NCI-H1417 treated with DMSO at 0.1 percent for 48 hours (cell line): ENCODE measurements at places on chromosomes 2 and 18.

DNA sequence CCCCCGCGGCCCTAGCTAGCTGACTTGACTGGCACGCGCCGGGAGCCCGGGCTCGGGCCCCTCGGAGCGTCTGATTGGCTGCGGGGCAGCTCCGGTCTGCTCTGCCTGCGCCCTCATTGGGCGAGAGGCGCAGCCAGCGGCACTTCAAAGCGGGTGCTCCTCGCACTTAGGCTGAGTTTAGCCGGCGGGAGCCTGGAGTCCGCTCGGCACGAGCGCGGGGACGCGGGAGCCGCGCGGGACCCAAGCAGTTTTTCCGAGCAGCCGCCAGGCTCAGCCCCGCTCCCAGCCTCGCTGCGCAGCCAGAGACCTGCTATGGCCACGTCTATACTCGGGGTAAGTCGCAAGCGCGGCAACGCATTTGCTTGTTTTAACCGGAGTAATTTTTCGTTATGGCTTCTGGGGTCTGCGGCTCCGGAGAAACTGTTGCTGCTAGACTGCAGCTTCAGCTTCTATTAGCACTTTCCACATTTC is at the start of gene SP9:
Gene SP9, plus strand, starts transcription at position 174 of the 471 bp plus-strand sequence. Its CDS starts 139 bp downstream, at position 313.
- no peak for DNase-seq

- DNase-seq, result no peak
Observed at GRCh38 chr2:11658208-11659114, 11.5 kb downstream of the NTSR2 start.

- DNase-seq, result no peak
Observed at GRCh38 chr2:23803965-23804542, 122.9 kb downstream of the ATAD2B start.

DNA sequence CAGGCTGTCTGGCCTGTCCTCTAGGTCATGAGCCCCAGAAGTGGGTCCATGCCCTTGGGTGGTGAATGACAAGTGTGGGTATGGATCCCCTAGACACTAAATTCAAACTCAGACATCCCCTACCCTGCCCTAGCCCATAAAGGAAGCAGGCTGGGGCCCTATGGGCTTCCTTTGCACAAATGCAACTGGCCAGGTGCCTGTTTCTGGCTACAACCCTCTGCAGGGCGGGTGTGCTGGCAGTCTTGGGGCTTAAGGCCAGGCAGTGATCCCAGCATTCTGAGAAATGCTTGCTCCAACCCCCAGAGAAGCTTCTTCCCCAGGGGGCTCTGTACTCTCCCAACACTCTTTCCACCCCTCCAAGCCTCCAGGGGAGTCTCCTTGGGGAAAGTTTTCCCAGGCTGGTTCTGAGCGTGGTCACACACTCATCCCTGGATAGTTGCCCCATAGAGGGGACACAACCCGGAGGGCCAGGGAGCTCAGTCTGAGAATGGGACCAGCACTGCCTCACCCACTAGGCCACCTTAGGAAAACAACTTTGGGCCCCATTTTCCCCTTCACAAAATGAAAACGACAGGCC is 16.6 kb upstream of the ASPRV1 start:
- DNase-seq, result no peak

GRCh38 chr2:228016402-228016801 is 145.0 kb downstream of the DAW1 start:
- DNase-seq, result no peak

DNA sequence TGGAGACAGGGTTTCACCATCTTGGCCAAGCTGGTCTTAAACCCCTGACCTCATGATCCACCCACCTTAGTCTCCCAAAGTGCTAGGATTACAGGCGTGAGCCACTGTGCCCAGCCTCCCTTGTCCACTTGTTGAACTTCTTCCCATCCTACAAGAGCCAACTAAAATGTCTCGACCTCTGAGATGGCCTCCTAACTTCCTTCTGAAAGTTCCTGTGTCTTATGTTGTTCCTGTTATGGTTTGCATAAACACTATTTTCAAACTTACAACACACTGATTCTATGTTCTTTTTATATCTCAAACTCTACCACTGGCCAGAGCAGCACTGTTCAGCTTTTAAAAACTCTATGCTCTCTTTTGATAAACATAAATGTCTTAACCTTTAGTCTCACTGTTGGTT is 63.3 kb upstream of the UGP2 start:
- DNase-seq, result no peak

DNA sequence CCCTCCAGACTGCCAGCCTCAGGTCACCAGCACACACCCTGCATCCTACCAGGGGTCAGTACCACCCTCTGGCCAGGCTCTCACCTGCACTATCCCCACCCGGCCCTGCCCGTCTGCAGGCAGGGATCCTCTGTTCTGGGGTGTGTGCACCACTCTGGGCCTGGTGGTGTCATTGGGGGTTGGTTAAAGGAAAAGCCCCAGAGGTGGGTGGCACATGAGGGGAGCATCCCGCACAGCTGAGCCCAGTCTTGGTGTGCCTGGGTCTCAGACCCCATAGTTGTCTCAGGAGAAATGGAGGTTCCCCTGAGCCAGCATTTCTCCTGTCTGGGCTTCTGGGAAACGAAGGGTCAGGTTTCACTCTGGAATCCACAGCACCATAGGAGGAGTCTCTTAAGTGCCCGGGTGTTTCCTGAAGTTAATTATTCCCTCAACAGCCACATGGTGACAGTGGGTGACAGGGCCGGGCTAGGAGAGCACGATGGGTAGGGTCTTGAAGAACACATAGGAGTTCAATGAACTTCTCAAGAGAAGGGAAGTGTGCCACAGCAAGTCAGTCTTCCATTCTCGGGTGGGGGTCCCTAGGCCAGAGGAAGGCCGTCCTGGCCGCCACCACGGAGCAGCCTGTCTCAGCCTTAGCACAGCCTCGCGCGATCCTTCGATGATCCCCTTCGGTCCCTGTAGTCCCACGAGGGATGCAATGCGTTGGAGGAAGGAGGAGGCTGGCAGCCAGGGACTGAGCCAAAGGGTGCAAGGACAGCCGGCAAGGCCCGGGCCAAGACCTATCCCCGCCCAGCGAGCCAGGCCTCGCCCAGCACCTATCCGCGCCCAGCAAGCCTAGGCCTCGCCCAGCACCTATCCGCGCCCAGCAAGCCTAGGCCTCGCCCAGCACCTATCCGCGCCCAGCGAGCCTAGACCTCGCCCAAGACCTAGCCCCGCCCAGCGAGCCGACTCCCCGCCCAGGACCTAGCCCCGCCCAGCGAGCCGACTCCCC is 1.1 kb upstream of the FARP2 start:
- no peak for DNase-seq
